ENCODE measurements at places on chromosomes 2 and 18.
A peak's percentile ranks its signal among the peaks of the same experiment; 100 is the strongest.

GRCh38 chr18:36672437-36673344 lies 156.1 kb downstream of the TPGS2 start:
- peak; percentile 73 for DNase-seq

DNA sequence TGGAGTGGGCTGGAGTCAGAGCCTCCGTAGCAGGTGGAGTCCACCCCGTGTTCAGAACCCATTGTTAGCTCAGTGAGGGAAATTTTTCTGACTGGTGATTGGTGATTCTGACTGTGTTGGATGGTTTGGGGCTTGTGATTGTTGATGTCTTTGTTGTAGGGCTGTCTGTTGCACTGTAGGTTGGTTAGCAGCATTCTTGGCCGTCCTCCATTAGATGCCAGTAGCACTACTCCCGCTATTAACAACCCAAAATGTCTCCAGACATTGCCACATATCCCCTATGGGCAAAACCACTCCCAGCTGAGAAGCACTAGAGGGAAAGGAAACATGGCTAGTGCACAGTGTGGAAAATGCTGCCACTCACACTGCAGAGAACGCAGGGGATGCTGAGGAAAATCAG lies 51.7 kb downstream of the ARMC9 start:
- peak; percentile 28 for DNase-seq

GRCh38 chr2:6881046-6881445 lies 3.5 kb downstream of the RSAD2 start:
- DNase-seq: no peak

DNA sequence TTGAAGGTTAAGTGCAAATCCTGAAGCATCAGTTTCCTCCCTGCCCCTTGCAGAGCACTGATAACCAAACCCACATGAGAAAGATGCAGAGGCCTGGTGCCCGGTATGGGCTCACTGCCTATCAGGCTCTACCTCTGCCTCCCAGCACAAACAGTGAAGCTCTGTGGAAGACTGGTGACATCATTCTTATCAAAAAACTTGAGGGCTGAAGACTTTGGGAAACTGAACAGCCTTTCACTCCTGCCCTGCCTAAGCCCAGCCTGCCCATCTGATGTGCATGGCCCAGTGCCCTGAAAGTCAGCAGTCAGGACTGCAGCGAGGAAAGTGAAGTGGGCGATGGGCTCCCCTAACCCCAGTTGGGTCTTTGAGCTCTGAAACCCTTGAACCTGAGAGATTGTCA lies 174.8 kb upstream of the ARL4C start:
- DNase-seq: no peak

- DNase-seq: no peak
Observed at GRCh38 chr2:98043101-98043500, 43.9 kb upstream of the VWA3B start.

DNA sequence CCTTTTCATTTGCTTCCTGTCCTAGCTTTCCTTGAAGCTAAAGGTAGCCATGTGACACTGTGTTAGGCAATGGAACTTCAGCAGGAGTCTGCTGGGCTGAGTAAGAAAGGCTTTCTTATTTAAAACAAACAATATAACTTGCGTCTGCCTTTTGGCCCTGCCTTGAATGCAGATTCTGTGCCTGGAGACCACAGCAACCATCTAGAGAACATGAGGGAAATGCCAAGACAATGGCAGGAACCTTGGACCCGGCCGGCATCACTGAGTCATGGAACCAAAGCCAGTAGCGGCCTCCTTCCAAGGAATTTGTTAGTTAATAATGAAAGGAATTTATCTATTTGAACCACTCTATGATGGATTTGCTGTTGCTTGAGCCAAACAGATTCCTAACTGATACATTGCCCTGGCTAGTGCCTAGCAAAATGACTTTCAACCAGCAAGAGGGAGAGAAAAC lies 207.5 kb upstream of the EPHA4 start:
- DNase-seq: peak; percentile 91

- no peak for DNase-seq
Observed at GRCh38 chr18:3715231-3716080, 265.5 kb downstream of the TGIF1 start.

DNA sequence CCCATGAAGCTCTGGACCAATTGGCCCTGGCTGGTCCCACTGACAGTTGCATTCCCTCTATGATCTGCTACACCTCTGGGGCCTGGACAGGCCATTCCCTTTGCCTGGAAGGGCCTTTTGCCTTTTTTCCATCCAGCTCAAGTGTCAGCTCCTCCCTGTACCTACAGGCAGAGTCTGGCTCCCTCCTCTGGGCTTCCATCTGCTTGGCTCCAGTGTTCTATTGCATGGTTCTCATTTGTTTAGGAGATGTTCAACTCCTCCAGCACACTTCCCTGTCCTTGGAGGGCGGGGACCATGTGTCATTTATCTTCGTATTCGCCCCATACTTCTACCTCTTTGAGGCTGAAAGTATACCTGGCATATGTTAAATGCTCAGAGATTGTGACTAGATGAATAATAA lies 61.1 kb downstream of the PRKCE start:
- no peak for DNase-seq

DNA sequence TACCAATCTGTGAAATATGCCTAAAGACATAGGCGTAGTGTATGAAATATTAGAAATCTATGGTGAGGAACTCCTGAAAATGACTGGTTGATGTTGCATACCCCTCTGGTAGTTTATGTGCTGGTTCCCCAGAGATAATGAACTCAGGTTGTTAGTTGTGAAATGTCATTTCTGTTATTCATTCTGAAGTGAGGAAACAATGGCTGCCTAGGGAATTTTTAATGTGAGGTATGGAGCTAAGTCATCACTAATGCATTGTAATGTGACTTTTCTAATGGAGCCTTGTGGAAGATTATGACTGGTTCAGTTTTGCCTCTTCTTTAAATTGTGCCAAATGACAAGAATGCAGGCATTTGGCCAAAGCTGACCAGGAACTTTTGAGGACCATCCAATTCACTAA lies 61.6 kb upstream of the RAB27B start:
- DNase-seq: peak; percentile 39

GRCh38 chr2:222523783-222524544 lies 99.6 kb downstream of the SGPP2 start:
- DNase-seq: peak; percentile 3
